ENCODE measurements at places on chromosomes 7 and 10. TPM values are rescaled to one million over a fixed set of nuclear protein-coding genes. Genes with fewer than 3 reads are reported as not detected.

DNA sequence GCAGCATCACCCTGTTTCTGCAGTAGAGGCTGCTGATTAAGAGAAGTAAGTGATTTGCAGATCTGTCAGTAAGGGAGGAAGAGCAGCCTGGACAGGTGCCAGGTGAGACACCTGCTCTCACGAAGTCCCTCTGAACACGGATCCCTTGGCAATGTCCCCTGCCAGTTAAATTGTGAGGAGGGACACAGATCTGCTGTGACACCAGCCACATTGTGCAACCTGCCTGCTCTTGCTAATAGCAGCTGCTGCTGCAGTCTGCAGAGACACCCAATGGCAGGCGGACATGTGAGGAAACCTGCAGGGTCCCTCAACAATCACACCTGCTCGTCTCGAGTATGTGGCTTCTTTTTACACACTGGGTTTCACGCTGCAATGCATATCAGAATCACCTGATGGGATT, 31.9 kb downstream of the ANXA11 start:
- H3K4me1 ChIP-seq: peaks cover 56% of the 10 kb centered on the region
- no peak overlapping the region for H3K4me3 ChIP-seq
- H3K36me3 ChIP-seq: no peaks in the 10 kb centered on the region
- H3K27me3 ChIP-seq: no peaks in the 10 kb centered on the region

DNA sequence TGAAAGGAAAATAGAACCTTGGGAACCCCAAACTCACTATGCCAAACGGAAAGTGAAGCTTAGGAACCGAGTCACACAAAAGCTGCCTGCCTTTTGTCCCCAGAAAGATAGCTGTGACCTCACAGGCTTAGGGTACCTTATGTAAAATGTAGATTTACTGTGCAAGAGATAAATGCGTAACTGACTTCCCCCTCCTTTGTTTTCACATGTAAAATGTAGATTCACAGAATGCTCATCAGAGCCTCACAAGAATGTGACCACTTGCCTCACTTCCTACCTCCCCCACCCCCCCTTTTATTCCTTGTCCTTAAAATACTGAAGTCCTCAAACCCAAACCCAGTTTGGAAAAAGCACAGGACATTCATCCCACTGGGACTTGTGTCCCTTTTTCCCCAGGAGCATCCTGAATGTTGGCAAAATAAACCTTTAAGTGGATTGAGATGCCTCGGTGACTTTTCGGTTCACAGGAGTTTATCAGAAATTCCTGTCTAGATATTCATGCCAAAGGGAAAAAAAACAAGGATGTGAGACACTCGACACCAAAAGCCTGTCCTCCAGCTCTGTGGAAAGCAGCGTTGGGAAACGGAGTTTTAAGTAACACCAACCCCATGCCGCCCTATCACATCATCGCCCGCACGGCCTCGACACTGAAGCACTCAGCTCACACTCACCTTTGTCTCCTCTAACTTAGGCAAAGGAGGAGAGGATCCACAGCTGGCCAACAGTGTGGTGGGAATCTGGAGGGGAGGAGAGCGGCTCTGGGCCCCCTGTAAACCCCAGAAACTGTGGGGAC, 45.9 kb downstream of the SVIL start:
- no peak overlapping the region for H3K4me3 ChIP-seq
- no peak for DNase-seq
- no peaks in the 10 kb centered on the region for H3K27me3 ChIP-seq
- no peaks in the 10 kb centered on the region for H3K36me3 ChIP-seq
- H3K27ac ChIP-seq: peak overlapping the region; percentile 40

- no peak overlapping the region for H3K27ac ChIP-seq
- H3K4me1 ChIP-seq: no peaks in the 10 kb centered on the region
Measured at GRCh38 chr10:109679478-109679877, 243.8 kb downstream of the XPNPEP1 start.

Gene SFTPD
- not detected for total RNA-seq

DNA sequence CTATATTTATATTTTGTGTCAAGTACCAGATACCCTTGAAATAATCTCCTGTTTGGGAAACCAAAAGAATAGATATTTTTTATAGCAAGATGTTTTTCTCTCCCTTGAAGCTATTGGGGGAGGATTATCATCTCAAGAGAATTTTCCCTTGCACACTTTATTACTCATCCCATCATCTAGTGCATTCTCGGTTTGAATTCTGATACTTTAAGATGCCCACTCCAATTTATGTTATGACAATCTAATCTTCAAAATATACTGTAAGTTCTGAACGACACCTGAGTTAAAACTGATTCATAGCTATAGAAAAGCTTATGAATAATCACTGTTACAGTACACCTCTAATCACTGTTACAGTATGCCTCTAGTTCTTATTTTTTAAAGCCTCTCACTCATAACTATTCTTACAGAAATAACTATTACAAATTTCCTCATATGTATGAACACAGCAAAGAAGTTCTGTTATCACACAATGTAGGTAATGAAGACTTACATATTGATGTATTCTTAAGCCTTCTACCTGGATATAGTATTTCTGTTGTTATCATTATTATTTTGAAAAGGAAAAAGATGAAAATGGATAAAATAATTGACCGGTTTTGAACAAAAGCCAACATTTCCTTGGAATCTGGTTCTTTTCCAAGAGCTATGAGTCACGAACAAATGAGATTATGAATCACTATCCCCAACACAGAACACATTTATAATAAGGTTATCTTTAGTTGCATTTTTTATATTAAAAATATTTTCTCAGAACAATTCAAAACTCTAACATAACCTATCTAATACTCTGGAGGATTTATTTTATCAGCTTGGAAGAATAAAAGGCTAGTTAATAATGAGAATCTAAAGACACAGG, 72.3 kb upstream of the FAM13C start:
- peaks cover 3% of the 10 kb centered on the region for H3K4me1 ChIP-seq
- no peak for DNase-seq
- no peak overlapping the region for H3K27ac ChIP-seq
- no peaks in the 10 kb centered on the region for H3K36me3 ChIP-seq

- no peaks in the 10 kb centered on the region for H3K4me1 ChIP-seq
- no peaks in the 10 kb centered on the region for H3K36me3 ChIP-seq
- H3K4me3 ChIP-seq: no peak overlapping the region
- DNase-seq: no peak
- no peak overlapping the region for H3K27ac ChIP-seq
Measured at GRCh38 chr7:151393031-151393977, 16.5 kb downstream of the WDR86 start.

Gene GPR146
- total RNA-seq: 14.5 TPM

DNA sequence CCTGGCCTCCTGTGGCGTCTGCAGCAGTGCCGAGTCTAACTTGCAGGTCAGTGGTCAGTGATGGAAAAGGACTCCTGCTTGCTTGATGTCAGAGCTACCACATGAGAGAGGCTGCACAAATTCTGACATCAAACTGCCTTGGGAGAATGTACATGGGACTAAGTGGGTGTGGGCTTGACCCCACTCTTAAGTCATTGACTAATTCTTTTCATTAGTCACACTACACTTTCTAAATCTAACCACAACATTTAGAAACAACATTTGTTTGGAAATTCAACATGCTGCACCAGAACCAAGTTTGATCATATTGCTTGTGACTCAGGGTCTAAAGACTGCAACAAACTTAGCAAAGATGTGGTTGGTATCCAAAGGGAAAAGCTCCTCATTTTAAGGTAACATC, 24.4 kb upstream of the CDC14C start:
- no peak for DNase-seq
- no peaks in the 10 kb centered on the region for H3K36me3 ChIP-seq
- no peaks in the 10 kb centered on the region for H3K27me3 ChIP-seq
- H3K4me3 ChIP-seq: no peak overlapping the region
- H3K27ac ChIP-seq: no peak overlapping the region
- H3K4me1 ChIP-seq: no peaks in the 10 kb centered on the region
